ENCODE measurements at places on chromosomes 2 and 18.

GRCh38 chr18:54075689-54076088 lies 148.8 kb downstream of the MBD2 start:
- no peak for DNase-seq

DNA sequence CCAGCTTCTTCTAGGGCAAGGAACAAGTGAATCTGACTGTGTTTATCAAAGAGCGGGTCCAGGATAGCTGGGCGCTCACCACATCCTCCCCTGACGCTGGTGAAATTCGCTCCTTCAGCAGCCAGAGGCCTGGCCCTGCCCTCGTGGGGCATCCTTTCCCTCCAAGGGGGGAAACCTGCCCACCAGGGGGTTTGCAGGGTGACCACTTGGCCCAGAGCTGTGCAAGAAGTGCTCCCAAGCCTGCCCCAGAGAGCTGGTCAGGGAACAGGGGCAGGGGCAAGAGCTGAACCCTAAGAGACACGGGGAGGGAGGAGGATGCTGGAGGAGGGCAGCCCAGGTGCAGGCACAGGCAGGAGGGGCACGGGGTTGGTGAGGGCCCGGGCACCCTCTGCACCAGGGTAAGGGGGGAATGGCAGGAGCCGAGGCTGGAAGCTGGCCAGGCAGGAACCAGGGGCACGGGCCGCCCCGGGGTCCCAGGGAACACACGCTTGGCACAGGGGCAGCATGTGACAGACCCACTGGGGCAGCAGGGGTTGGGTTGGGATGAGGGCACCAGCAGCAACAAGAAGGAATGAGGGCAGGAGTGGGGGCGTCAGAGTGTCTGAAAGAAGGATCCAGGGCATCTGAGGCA lies 2.8 kb upstream of the GPR55 start:
- no peak for DNase-seq

- no peak for DNase-seq
Measured at GRCh38 chr2:44522846-44523245, 161.1 kb downstream of the CAMKMT start.

DNA sequence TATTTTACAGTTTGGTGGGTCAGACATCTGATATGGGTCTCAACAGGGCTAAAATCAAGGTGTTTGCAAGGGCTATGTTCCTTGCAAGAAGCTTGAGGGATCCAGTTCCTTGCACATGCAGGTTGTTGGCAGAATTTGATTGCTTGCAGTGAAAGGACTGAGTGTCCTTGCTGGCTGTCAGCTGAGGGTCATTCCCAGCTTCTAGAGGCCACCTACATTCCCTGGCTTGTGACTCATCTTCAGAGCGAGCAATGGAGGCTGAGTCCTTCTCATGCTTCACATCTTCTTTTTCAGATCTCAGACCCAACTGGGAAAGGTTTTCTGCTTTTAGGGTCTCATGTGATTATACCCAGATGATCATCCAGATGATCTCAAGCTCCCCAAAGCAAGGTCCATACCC lies 12.4 kb downstream of the MEX3C start:
- no peak for DNase-seq

GRCh38 chr2:56613254-56613653 lies 429.5 kb downstream of the CCDC85A start:
- no peak for DNase-seq

DNA sequence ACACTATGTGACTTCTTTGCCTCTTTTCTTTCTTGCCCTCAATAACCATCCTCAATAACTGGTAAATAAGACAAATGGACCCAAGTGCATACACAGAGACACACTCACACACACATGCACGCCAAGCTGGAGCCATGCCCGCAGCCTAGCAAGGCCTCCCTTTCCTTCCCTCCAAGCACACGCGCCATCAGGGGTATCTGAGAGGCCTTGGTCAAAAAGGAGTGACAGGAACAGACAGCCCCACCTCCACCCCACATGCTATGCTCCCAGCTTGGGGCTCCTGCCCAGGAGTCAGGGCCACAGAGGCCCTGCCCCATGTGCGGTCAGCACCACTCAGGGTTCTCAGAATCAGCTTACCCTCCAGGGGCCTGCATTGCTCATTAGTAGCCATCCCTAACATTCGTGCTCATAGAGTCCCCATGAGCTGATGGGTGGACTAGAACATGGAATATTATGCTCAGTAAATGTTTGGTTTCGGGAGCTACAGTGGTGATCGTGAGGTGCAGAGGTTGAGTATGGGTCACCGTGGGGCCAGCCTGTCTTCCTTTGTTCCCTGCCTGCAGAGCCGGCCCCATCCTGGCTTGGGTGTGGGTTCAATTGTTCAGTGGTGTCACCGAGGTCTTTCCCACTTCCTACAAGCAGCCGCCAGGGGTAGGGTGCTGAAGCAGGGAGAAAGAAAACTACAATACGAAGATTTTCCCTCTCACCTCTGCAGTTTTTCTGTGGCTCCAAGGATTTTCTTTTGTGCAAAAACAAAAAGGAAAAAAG lies 158.2 kb upstream of the RAB12 start:
- no peak for DNase-seq

DNA sequence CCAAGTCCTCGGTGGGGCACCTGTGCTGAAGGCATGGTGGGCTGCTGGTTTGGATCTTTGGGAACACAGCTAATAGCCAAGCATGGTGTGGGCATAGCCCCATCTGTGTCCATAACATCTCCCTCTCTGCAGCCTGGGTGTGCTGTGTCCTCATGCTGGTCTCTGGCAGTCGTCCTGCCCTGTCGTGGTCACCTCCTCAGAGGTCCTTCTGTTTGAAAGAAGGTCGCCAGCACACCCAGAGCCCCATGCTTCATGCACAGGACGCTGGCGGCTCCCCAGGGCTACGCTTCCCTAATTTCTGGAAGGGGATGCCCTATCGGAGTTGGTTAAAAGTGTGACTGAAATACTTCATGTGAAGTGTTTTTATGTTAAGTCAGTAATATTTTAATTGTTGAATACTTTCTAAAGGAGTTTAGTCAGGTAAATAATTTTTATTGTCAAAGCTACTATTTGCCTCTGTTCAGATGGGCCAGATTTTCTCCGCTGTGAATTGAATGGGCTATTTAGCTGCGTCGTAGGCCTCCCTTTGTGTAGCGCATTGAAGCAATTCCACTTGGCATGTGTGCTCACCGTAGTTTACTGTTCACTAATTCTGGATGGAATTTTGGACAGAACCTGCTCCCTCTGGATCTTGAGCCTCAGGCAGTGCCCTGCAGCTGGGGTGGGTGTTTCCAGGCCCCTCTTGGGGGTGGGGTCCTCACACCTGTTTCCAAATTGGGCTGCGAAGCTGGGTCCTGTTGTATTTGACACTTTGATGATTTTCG lies 81.9 kb downstream of the WDSUB1 start:
- no peak for DNase-seq

GRCh38 chr2:129178356-129178755 lies 801.1 kb upstream of the RAB6C start:
- no peak for DNase-seq

GRCh38 chr2:204325468-204325867 lies 219.8 kb upstream of the PARD3B start:
- peak; percentile 55 for DNase-seq

- DNase-seq: no peak
Measured at GRCh38 chr2:223214394-223215253, 162.6 kb downstream of the KCNE4 start.

DNA sequence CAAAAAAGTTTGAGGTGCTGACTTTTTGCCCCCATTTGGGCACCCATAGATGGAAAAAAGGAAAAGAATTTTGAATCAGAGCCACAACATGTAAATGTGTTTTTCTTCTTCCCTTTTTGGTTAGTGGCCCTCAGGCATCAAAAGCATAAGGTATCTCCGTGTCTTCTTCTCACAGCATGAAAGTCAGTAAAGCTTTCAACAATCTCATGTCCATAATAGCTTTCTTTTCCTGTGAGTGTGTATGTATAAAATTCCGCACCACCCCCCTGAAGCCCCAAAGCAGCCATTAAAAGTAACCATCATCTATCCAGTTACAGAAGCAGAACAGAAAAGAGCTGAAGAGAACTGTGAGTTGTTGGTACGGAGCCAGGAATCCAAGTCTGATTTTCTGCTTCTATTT lies 1539.7 kb upstream of the ACVR2A start:
- no peak for DNase-seq

- DNase-seq: no peak
Measured at GRCh38 chr18:40956213-40956612, 998.8 kb upstream of the PIK3C3 start.

DNA sequence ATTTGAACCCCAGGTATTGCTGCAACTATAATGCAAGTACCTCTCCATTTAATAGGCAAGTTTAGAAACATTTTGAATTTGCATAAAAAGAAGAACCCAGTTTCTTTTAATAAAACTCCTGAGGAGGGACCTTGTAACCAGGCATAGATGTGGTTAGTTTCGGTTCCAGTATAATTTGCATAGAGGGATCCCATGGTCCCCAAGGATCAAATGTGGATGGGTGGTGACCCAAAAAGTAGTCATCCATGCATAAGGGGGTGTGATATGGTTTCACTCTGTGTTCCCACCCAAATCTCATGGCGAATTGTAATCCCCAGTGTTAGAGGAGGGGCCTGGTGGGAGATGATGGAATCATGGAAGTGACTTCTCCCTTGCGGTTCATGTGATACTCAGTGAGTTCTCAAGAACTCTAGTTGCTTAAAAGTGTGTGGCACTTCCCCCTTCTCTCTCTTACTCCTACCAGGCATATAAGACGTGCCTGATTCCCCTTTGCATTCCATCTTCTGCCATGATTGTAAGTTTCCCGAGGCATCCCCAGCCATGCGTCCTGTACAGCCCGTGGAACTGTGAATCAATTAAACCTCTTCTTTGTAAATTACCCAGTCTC lies 40.2 kb upstream of the SKA1 start:
- no peak for DNase-seq

- no peak for DNase-seq
Measured at GRCh38 chr2:233761040-233761769, 1.1 kb downstream of the UGT1A1 start.
